ENCODE measurements at places on chromosomes 3 and 15. TPM values are rescaled to one million over a fixed set of nuclear protein-coding genes. Genes with fewer than 3 reads are reported as not detected.
A peak's percentile ranks its signal among the peaks of the same experiment; 100 is the strongest.

DNA sequence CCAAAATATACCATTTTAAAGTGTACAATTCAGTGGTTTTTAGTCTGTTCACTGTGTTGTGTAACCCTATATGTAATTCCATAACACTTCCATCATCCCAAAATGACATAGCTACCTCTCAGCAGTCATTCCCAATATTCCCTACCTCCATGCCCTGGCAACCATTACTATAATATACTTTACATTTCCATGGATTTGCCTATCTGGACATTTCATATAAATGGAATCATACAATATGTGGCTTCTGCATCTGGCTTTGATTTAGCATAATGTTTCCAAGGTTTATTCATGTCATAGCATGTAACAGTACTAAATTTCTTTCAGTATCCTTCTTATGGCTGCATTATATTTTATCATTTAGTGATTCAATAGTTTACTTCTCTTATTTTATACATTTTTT lies 25.3 kb downstream of the FAM98B start:
- no peak for DNase-seq

GRCh38 chr3:167559924-167560323 lies 86.1 kb upstream of the SERPINI2 start:
- DNase-seq, result no peak

- DNase-seq, result no peak
These were observed 34.5 kb upstream of the B3GALNT1 start for GRCh38 chr3:161139686-161140085.

LMOD3 gene
- not detected for polyA plus RNA-seq

GRCh38 chr15:81023483-81024264 lies 23.0 kb downstream of the TLNRD1 start:
- no peak for DNase-seq

GOLGA6D gene
- polyA plus RNA-seq, result 0.02 TPM

- no peak for DNase-seq
These were observed 35.2 kb upstream of the SMAD3 start for GRCh38 chr15:67030036-67030762.

GRCh38 chr15:30962079-30962478 lies 29.3 kb downstream of the MTMR10 start:
- no peak for DNase-seq

- no peak for DNase-seq
These were observed 2.6 kb downstream of the LRRC3B start for GRCh38 chr3:26625187-26625586.

DNA sequence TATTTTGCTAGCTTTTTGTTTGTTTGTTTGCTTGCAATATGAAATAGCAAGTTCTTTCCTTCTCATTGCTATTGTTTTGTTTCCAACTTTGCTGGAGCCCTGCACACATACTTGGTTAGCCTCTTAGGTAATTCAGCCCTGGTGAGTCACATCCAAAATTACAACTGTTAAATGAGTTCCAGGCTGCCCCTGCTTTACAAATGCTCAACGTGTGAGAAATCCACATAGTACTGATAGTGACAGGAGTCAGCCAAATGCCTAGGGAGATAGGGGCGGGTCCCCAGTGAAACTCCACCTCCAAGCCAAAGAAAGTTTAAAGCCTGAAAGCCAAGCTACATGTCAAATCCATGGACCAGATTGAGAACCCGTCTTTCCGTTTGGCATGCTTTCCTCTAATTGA lies 81.3 kb upstream of the RNF7 start:
- no peak for DNase-seq

- peak; percentile 76 for DNase-seq
These were observed 1.7 kb downstream of the RORA start for GRCh38 chr15:61227269-61227949.

GRCh38 chr3:112395181-112395895 lies 62.4 kb downstream of the CD200 start:
- no peak for DNase-seq

GRCh38 chr3:72036899-72037298 lies 252.0 kb upstream of the PROK2 start:
- DNase-seq, result no peak

POPDC2 gene
- 38.8 TPM for polyA plus RNA-seq
